Frontal cortex (tissue), 4 donors: ENCODE measurements at places on chromosomes 4 and X.

DNA sequence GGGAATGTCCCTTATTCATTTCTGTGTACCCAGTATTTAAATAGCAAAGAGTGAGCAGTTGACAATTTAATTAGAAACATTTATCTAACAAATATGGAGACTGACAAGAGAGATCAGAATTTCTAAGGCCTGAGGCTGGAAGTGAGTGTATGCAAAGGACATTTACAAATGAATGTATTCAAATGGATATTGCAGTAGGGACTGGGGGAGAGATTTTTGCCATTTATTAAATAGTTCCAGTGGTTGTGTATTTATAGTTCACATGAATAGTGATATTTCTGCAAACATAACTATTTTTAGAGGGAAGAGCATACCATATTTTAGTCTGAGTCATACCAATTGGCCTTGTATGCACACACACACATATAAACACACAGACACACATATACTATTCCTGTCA is 592.4 kb downstream of the GLUD2 start:
- DNase-seq: no peak

GRCh38 chr4:111813555-111814140 is 331.6 kb upstream of the FAM241A start:
- no peak for DNase-seq

DNA sequence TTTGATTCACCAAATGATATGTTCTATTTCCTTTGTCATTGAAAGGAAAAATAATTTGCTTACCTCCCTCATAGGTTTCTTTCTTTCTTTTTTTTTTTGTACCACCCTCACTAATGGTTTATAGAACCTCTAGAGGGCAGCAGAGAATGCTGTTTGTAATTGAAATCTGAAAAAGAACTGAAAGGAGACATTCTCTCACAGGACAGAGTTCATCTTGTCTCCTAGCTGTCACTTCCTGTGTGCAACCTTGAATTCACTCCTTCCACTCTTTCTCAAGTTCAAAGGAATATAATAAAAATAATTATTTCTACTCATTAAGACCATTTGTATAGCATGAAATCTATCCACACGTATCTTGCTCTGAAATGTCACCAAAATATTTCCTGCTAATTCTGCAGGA is 51.0 kb downstream of the GUCY1B1 start:
- peak; percentile 23 for DNase-seq

GRCh38 chrX:11287505-11287904 is 5.7 kb upstream of the AMELX start:
- DNase-seq: no peak

DNA sequence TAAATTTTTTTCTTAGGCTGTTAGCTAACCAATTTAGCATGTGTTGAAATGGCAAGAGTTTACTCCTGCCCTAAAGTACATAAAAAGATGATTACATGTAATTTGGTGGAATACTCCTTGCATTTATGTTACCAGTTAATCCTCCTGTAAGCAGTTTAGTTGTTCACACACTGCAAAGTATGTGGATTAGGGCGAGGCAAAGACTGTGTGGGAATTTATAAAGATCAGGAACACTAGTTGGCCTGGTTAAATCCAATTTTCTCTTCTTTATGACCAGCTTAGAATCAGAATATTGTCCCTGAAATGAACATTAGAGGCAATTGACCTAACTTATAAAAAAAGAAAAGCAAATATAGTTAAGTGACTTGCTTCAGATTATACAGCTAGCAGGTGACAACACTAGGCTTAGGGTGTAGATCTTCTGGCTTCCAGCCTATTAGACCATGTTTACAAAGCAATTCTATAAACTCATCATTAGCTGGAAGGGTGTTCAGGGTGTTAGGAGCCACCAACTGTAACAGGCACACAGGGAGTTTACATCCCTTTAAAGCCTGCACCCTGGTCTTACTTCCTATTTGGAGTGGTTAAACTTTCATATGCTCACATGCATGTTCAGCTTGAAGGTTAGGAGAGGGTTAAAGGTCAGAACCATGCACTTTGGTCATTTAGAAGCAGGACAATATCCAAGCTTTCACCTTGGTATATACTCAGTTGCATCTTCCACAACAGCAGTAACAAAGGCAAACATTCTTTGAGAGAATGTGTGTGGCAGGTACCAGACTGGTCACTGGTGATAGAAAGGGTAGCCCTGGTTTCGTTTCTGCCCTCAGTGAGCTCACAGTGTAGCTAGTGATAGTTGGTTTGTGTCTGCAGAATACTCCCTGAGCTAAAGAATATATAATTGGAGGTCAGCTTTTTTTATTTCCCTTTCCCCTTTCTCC is 72.6 kb downstream of the GC start:
- no peak for DNase-seq

- DNase-seq: peak; percentile 24
These were observed 220.4 kb upstream of the AGTR2 start for GRCh38 chrX:115949900-115950822.

DNA sequence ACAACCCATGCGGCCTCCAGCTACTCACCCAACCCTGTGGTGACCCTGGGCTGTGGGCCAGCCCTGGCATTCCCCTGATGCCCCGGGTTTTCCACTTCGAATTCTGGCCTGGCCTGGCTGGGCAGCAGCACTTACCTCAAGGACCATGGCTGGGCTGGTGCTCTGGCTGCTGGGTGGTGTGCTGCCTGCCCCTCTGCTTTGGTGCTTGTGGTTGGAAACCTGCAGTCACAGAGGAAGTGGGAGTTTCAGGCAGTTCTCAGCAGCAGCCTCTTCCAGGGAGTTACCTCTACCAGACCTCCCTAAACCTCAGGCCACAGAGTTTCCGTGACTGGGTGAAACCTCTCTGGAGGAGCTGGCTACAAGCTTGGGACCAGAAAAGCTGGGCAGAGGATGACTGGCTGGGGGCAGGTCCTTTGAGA is at the start of gene CXCR3:
Gene CXCR3 (minus strand): TSS at position 209 of the 419 bp plus-strand sequence. CDS start 62 bp downstream, at position 147.
- no peak for DNase-seq

GRCh38 chr4:35933901-35934300 is 310.4 kb downstream of the ARAP2 start:
- no peak for DNase-seq

DNA sequence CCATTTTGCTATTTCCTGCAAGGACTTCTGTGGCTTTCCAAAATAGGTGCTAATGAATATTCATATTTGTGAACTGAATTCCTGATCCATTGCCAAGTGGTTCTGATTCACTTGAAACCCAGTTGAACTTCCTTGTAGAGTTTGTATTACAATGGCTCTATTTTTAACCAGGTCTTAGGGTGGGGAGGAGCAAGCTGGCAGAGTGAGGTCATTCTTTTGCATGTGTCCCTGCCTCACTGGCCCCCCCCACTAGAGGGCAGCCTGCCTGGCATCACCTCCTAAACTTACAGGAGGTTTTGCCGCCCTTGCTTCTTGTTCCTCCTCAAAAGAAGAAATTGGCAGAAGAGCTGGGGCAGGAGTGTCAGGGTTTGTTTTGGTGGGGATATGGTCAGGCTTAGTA is 10.5 kb downstream of the PTTG2 start:
- DNase-seq: no peak

- DNase-seq: no peak
These were observed 52.5 kb upstream of the ANTXR2 start for GRCh38 chr4:80125252-80126177.

DNA sequence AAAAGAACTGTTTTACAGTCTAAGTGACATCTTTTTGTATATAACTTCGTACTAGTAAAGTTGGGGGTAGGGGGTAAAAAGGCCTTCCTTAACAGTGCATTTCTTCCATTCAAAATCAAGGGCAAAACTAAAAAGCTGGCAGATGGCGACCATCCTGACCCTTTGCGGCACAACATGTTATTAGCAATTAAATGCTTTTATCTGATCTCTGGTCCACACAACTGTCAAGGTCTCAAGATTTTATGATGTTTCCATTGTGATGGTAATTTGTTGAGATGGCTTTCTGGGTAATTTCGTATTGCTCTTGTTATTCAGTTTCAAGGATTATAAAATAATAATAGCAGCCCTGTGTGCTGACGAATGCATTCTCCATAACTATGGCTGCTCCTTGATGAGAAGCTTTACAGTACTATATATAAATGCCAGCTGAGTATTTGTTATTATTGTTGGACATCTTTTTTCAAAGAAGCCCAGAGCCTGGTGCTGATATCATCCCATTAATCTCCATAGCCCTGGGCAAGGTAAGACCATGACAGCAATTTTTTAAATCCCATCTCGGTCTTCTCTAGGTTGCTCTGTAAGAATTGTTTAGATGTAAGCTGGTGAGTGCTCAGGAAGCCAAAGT is 89.5 kb downstream of the CBR4 start:
- DNase-seq: no peak

DNA sequence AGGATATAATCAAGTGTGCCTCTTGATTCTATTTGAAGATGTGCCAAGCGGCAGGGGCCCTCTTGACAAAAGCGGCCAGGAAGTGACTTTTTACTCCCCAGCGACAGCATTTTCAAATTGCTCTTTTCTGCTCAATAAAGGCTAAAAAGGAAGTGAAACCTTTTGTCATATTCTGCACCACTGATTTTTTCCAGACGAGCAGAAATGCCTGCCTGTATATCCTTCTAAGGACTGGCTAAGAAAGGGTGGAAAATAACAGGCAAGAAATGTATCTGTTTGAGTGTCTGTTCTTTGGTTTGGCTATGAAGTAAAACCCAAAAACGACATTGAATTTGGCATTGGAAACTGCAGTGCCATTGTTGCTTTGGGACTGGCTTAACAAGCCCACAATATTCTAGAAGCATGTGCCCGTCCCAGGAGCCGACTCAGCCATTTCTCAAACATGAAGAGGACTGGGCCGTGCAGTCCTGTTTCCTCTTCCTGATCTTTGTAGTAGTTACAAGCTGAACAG is 25.4 kb downstream of the TMSB4X start:
- no peak for DNase-seq

GRCh38 chrX:153948847-153949805 is 4.7 kb upstream of the RENBP start:
- no peak for DNase-seq

DNA sequence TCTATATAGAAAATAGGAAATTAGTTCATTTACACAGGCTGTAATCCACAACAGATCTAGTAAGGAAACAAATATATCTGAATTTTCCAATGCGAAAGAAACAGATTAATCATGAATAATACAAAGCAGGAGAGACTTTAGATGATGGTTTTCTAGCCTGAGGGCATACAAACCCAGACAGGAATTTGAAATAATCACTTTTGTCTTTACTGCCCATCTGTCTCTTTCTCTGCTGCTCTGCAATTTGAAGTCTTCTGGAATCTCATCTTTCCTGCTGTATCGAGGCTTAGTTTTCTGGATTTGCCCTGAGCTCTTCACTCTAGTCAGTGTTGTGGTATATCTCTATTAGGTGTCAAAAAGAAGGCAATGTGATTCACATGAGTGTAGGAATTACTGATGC is 711.8 kb upstream of the FAM241A start:
- DNase-seq: no peak

DNA sequence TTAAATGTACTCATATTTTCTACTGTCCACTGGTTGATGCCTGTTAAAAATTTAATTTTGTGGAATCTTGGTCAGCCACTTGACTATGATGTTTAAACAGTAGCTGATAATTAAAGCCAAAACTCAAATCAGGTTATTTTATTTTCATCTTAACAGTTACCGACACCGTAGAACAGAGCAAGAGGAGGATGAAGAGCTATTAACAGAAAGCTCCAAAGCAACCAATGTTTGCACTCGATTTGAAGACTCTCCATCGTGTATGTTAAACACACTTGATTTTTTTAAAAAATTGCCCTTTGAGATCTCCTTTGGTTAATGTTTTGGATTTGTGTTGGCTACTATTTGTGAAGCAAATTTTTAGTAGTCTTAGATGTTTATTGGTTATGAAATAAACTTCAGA is 10.7 kb downstream of the SMARCA5 start:
- DNase-seq: no peak

DNA sequence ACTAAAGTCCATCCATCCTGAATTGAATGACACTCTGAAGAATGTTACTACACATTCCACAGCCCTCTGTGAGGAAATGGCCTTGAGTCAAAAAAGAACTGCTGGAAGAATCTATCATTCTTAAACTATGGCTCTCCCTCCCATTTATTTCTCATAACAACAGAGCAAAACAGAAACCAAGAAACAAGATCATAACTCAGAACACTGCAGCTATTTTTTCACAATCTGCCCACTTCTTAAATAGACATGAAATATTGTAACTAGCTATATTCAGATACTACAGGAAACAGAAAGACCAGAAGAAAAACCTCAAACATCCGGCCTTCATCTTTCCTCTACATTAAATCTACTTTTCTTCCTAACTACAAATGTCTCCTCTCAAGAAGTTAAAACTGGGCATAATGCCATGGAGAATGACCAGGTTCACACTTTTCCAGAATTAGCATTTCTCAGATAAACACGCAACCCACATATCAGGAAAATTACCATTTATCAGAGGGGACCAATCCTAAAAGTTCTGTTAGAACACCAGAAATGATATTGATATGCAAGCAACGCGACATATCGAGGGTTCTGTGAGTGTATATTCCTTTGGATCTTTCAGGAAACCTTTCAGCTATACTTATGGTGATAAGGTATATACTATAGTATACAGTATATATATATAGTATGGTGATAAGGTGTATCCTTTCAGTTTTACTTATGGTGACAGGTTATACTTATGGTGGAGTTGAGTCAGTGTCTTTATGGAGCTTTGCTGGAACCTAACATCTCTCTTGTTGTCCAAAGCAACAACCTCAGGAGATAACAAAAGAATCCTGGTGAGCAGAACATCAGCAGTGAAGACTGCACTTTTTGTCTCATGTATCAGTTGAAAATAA is 60.4 kb upstream of the IRF2 start:
- no peak for DNase-seq

- no peak for DNase-seq
These were observed 73.2 kb upstream of the AMOT start for GRCh38 chrX:112913807-112914206.

- no peak for DNase-seq
These were observed 72.1 kb downstream of the DDIT4L start for GRCh38 chr4:100118181-100118580.

GRCh38 chr4:139959396-139959795 is 194.6 kb downstream of the MAML3 start:
- DNase-seq: no peak

DNA sequence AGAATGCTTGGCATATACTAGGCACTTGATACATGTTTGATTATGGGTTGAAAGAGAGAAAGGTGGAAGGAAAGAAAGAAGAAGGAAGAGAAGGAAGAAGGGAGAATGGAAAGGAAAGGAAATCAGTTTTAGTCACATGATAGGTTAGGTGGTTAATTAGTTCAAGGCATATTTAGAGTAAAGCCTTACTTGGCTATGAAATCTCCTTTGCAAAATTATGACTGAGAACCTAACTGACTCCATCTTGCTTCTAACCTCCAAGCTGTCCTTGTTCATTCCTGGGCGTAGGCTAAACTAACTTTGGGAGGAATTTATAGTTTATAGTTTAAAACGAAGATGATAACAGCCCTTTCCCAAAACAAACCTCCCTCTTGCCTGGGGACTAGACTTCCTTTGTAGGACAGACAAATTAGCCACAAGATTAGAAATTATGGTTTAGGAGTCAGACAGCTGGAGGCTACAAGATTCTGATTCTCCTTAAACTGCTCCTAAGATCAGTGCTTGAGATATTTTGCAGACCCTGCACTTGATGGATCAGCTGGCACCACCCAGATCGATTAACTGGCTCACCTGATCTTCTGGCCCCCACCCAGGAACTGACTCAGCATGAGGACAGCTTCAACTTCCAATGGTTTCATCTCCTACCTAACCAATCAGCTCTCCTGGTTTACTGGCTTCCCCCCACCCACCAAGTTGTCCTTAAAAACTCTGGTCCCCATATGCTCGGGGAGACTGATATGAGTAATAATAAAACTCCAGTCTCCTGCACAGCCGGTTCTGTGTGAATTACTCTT is 55.0 kb downstream of the TXK start:
- DNase-seq: no peak
